ENCODE measurements at places on chromosomes 4 and X.

- no peak for DNase-seq
Observed at GRCh38 chr4:119082661-119083060, 53.0 kb upstream of the MYOZ2 start.

DNA sequence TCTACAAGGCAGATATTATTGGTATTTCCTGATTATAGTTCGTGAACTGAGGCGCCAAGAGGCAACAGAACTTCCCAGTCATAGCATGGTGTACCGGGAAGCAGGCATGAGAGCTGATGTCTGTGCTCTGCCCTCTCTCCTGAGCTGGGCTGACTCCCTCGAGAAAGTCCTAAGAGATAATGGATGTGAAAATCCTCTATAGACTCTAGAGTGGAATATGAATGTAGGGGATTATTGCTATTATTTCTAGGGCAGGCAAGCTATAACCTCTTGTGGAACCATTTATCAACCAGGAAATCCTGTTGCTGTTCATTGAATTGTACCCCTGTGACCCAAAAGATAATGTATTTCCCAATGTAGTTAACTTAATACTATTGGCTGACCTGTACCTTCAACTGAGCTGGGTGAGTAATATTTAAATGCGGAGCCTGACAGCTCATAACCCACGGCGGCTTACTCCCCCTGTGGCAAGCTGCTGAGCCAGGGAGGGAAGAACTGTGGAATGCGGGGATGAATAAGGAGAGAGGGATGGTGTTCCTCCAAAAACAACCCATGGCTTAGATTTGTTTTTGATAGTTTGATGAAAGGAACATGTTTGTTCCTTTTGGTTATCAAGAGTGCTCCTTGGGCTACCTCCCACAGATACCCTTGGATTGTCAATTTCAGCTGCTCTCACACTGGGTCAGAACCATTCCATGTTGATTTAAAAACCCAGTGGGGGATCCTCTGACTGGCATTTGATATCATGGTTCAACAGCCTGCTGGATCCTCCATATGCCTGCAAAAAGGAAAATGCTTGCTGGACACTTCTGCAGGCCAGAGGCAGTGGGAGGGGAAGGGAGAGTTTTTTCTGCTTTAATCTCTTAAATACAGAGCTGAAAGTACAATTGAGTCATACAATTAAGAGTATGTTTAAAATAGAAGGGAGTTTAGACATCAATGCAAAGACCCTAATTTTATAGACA, 339.0 kb upstream of the BOD1L1 start:
- DNase-seq, result no peak

DNA sequence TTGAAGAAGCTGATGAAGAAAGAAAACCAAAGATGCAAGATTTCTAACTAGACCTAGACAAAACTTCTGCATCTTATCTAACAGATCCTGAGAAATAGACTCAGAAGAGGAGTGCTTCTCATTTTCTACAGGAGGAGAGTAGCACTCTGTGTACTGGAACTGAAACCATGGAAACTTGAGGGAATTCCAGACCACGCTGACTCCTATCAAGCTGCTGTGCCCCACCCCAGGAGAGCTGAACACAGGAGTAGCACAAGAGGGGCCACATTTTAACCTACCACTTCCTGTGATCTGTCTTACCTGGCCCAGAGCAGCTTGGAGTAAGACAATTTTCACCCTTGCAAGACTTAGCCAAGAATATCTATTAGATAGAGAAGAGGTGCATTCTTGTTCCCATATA, 248.9 kb downstream of the SCFD2 start:
- no peak for DNase-seq

GRCh38 chr4:57668621-57669020, 558.4 kb upstream of the IGFBP7 start:
- no peak for DNase-seq

DNA sequence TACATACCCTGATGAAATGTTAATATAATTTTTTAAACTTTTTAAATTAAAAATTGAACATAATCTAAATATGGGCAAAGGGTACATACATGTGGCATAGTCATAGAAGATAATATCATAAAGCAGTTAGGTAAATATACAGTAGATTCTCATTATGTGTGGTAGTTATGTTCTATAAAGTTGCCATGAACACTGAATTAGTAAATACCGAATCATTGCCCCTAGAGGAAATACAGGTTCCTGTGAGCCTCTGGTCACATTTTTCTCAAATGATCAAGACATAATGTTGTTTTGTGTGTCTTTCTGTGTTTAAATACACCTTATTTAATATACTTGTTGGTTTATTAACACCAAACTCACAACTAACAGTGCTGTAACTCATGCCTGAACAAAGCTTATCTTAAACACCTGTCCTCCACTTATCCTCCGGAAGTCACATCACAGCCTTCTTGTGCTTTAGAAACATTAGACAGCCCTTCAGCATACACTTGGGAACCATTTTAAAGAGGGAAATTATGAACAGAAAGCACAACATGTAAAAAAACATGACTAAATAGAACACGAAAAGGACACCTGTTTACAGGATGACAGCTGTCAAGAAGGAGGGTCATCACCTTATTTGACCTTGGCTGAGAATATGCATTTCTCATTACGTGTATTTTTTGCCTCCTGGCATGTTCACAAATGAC, 169.4 kb upstream of the NAP1L5 start:
- DNase-seq, result no peak

GRCh38 chr4:85642356-85643100, 167.6 kb downstream of the ARHGAP24 start:
- DNase-seq, result no peak

DNA sequence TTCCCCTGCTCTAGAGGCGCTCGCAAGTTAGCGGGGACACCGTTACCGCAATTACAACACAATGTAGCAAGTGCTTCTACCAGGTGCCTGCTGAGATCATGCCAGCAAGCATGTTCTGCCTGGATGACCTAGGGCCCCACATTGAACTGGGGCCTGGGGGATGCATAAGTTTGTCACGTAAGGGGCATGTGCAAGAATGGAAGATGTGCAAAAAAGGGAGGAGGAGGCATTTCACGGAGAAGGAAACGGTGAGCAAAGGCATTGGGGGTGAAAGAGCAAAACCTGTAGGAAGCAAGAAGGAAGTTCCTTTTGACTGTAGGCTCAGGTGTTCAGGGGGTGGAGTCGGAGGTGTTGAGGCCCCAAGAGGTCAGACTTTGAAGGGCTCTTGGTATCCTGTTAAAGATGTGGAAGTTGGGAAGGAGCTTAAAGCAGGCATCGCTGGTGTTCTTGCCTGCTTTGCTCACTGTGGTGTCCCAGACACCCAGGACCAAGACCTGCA, 602 bp upstream of the SCARB2 start:
- no peak for DNase-seq
